ENCODE measurements at places on chromosomes 2 and 18.

DNA sequence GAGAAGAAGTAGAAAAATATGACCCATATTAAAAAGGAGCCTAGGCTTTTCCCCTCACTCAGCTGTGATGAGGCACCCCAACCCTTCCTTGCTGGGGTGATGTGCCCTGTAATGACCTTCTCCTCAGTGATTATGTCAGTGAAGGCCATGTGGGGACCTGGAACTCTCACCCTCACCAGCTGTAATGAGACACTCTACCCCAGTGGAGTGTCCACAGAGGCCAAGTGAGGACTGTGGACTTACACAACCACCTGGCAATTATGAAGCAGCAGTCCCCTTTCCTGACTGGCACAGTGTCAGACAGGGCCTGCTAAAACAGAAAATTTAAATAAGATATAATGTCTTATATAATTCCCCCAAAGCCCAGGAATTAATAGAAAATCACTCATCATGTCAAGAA is 54.2 kb downstream of the SEMA4F start:
- no peak for DNase-seq

DNA sequence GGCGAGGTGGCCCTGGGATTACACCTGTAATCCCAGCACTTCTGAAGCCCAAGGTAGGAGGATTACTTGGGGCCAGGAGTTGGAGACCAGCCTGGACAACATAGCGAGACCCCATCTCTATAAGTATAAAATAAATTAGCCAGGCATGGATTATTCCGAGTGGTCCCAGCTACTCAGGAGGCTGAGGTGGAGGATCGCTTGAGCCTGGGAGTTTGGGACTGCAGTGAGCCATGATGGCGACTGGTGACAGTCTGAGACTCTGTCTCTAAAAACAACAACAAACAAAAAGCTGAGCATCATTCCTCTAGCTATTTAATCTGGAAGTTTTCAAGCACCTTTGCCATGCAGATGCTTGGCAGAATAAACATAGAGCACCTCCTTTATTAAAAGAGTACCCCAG is 21.8 kb upstream of the FAHD2A start:
- DNase-seq: no peak

GRCh38 chr18:78327643-78328042 is 652.0 kb upstream of the SALL3 start:
- no peak for DNase-seq

GRCh38 chr2:30492619-30493018 is 45.6 kb downstream of the LCLAT1 start:
- DNase-seq: no peak

DNA sequence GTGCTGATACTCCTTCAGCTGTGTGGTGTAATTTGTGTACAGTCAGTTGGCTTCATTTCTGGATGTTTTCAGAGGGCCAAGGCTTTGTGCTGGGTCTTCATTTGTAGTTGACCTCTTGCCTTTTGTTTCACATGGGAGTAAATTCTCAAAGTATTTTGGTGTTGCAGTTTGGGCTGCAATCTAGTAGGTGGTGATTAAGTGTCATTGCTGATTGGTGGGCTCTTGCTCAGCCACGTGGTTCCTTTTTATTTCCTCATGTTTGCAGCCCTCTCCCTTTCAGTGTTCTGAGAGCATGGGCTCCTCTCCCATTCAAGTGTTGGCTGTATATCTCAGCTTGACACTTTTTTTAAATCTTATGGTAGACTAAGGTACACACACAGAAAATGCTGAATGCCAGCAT is 96.8 kb downstream of the SNTG2 start:
- DNase-seq: peak; percentile 14

DNA sequence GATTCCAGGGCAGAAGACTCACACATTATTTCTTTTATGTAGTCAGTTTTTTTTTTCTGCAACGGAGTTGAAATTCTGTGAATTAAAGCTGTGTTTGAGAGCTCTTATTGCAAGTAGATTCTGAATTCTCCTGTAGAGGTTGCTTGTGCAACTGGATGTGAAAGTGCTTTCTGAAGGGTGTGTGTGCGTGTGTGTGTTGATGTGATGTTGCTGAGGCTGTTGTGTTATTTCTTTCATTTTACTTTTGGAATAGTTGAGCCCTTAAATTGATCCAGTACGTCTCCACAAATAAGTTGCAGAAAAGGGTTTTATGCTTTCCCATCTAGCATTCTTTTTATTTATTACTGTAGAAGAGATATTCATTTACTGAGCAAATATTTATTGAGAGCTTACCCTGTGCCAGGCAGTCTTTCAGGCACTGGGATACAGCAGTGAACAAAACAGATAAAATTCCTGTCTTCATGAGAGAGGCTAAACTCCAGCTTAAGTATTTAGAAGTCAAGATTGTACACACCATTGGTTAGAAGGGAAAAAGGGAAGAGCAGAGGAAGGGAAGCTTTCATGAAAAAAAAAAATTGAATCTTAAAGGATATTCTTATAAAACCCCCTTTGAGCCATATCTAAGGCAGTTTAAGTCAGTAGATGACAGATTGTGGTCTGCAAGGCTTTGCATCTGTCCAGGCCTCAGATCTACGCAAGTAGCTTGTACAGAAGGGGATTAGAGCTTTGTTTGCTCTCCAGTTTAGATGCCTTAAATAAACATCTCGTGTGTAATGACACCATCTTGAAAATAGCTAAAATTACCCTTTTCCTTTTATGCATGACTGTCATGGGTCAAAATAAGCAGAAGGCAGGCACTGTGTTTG is 58.2 kb downstream of the MYO1B start:
- no peak for DNase-seq

GRCh38 chr2:197159661-197160211 is 150.8 kb downstream of the ANKRD44 start:
- DNase-seq: peak; percentile 76

- no peak for DNase-seq
These were observed 17.2 kb downstream of the CNDP2 start for GRCh38 chr18:74513149-74513882.

- no peak for DNase-seq
These were observed 432.3 kb downstream of the STK39 start for GRCh38 chr2:167814881-167815718.

GRCh38 chr2:182319556-182320505 is 107.0 kb downstream of the PDE1A start:
- DNase-seq: peak; percentile 12

DNA sequence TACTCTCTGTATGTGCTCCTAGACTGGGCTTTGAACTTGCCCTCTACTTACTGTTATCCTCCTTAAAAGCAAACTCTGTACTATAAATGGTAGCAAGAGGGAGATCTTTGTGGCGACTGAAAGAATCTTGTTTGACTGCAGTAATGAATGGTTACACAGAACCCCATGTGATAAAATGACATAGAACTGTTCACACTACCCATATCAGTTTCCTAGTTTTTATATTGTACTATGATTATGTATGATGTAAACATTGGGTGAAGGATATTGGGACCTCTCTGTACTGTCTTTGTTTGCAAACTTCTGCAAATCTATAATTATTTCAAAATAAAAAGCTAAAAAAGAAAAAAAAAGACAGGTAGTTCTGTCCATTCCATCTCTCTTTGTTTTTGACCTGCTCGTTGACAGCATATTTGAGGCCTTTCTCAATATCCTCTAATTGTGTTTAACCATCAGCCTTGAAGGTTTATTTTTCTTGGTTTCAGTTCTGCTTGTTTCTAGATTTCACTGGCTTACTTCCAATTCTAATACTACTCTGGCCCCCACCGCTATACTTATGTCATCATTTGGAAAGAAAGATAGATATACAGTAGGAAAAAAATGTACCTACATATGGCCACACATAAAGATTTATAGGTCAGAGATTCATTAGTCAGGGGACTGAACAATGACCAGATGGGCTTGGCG is 79.2 kb upstream of the MYO3B start:
- no peak for DNase-seq

GRCh38 chr2:46846536-46846935 is 69.1 kb downstream of the MCFD2 start:
- DNase-seq: peak; percentile 42

GRCh38 chr18:13910986-13911385 is 4.3 kb downstream of the MC2R start:
- no peak for DNase-seq

Measured in fibroblast of skin of right biceps (primary cell).